ENCODE measurements at places on chromosomes 7 and 10. TPM values are rescaled to one million over a fixed set of nuclear protein-coding genes. Genes with fewer than 3 reads are reported as not detected.

DNA sequence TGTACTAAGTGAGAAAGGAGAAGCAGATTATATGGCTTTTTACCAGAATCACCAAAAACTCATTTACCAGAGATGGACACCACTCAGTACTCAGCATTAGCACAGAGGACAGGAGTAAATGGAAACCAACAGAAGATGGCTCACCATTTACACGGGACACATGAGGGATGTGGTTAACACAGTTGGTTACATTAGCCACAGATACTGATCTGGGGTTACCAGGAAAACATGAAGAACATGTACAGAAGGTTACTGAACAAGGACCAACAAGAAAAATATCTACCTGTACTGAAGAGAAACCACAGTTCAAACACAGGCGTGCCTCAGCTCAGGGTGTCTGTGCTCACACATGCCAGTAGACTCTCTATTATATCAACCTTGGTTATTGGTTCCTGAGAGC, 1285.8 kb upstream of the SORCS1 start:
- no peak for DNase-seq

GRCh38 chr7:50164559-50165170, 71.6 kb upstream of the ZPBP start:
- DNase-seq, result no peak

DNA sequence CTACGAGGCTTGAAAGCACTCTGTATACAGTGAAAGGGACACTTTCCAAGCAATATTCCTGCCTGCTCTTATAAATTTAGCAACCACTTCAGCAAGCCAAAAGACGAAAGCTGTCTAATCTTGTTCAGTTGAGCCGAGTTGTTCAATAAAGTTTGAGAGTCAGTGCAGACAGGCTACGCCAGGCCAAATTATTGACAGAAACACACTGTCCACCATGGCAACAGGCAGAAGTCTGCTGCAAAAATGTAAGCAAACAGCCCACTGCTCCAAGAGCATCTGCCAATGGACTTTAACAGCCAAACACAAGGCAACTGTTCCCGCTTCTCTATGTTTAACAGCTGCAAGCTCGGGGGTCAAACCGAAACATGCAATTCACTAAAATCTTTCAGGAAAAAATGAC, 85.7 kb downstream of the GLI3 start:
- no peak for DNase-seq

The GIMAP2 gene
- not detected for total RNA-seq

DNA sequence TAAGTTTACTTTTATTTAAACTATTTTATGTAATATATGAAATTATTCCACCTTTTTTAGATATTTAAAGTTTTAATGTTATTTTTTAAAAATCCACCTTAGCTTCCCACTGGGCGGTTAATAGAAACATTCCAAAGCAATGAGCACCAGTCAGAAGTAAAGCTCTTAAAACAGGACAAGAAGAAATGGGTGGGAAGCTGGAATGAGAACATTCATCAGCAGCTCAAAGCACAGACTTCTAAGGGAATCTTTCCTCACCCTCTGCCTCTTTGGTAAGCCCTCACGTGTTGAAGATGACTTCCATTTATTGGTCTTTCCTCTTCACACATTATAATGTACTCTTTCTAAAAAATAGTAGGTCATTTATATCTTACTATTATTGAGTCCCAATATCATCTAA, 3.1 kb downstream of the AGMO start:
- no peak for DNase-seq

DNA sequence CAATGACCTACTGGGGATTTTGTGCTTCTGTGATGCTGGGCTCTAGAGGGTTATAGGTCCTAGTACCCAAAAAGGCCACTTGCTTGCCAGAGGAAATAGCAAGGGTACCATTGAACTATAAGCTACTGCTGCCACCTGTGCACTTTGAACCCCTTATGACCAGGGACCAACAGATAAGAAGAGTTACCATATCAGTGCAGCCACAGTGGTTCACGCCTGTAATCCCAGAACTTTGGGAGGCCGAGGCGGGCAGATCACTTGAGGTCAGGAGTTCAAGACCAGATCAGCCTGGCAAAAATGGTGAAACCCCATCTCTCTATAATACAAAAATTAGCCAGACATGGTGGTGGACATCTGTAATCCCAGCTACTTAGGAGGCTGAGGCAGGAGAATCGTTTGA, 15.5 kb upstream of the CNOT4 start:
- no peak for DNase-seq

The OPN1SW gene
- total RNA-seq, result not detected

DNA sequence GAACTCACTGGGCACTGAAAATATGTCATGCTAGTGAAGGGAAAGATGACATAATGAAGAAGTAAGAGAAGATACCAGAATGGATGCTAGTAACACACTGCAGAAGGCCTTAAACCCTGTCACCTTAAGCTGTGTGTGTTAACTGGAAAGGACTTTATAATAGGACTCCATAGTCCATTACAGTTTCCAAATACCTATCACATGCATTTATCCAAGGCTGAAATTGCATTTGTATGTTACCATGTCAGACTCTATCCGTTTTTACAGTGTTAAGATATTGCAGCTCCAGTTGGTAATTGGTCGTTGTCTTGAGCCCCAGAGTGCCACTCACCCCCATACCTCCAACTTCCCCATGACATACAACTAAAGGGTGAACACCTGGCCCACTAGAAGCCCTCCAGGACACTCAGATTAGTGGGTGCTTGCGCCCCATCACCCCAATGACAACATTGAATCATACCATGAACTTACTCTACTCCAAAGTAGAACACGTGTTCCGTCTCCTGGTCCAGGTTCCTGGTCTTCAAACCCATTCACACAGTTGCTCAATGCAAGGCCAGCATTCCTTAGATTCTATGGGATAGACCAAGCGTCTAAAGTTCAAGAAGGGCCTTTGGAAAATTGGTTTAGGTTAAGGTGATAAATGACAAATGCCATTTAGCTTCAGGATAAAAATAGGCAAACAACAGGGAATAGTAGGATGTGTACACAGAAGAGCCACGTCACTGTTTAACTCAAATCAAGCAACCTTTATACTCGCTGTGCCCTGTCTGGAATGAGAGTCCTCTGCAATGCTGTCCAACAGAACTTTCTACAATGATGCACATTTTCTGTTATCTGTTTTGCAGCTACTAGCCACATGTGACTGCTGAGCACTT, 2.1 kb upstream of the RAPGEF5 start:
- no peak for DNase-seq

- DNase-seq, result no peak
Observed at GRCh38 chr10:21020545-21020944, 123.4 kb upstream of the NEBL start.

The TRDMT1 gene
- total RNA-seq, result 3.1 TPM

DNA sequence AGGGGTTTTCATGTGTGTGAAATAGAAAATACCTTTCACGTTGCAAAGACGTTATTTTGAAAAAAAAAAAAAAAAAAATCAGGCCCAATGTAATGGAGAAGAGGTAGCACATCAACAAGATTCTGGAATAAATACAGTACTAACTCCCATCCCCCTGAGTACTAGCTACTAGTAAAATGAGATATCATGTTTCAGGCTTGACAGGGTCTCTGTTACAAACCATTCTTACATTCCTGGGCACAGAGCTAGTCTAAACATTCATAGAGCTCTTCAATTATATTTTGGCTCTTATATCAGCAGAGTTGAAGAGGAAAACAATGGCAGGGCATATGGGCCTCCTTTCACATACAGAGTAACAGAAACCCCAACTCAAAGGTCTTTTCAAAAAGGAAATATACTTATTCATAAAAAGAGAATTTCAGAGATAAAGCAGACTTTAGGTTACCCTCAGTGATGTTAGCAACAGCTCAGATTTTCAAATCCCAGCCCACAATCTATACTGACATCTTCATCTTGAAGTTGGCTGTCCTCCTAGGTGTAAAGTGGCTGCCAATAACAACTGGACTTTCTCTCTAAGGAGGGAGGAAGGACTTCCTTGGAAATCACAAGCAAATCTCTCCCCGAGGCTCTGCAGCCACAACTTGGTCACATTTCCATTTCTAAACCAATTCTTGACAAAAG, 18.6 kb downstream of the C7orf33 start:
- no peak for DNase-seq

The TACC2 gene
- 36.2 TPM for total RNA-seq

The ACTR3C gene
- total RNA-seq, result not detected

The ALOX5 gene
- total RNA-seq, result not detected
